CD14-positive monocyte (primary cell): ENCODE measurements at places on chromosomes 11 and 22.
A peak's percentile ranks its signal among the peaks of the same experiment; 100 is the strongest.

GRCh38 chr11:107561688-107562087, 3.8 kb downstream of the ALKBH8 start:
- no peak for DNase-seq

DNA sequence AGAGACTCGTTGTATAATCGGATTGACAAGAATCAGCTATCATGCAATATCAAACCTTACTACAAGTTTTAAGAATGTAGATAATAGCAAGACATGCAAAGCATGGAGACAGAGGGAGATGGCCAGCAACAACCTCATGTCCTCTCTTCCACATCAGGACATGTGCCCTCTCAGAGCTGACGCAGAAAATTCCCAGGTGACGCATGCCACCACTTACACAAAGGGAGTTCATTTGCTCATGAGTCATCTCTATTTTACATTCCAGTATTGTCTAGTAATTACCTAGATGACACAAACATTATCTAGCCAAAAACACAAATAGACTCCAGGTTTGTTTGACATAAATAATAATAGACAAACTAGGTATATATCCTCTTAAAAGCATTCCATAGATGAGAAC, 38.1 kb upstream of the OPCML start:
- no peak for DNase-seq

DNA sequence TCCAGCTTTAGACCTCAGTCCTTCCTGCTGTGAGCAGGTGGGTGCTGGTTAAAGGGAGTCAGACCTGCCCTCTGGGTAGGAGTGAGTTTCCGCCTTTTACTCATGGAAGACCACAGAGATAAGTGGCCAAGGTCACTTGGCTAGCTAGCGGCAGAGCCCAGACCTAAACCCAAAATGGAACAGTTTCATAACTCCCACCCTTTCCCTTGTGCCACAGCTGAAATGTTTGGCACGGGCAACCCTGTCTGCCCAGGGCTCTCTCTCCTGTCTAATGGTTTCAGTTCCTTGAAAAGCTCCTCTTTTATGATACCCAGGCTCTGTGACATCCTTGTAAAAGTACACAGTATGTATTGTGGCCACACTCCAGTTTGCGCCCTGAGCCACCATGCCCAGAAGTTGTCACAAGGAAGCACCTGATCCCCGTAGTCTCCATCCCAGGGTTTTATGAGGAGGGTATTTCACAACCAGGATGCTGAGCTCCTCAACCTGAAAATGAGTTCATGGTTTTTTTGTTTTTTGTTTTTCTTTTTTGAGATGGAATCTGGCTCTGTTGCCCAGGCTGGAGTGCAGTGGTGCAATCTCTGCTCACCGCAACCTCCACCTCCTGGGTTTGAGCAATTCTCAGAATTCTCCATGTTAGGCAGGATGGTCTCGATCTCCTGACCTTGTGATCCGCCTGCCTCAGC, 5.1 kb downstream of the MB start:
- peak; percentile 65 for DNase-seq

GRCh38 chr11:108224366-108224765, 1.5 kb downstream of the ATM start:
- DNase-seq = no peak

DNA sequence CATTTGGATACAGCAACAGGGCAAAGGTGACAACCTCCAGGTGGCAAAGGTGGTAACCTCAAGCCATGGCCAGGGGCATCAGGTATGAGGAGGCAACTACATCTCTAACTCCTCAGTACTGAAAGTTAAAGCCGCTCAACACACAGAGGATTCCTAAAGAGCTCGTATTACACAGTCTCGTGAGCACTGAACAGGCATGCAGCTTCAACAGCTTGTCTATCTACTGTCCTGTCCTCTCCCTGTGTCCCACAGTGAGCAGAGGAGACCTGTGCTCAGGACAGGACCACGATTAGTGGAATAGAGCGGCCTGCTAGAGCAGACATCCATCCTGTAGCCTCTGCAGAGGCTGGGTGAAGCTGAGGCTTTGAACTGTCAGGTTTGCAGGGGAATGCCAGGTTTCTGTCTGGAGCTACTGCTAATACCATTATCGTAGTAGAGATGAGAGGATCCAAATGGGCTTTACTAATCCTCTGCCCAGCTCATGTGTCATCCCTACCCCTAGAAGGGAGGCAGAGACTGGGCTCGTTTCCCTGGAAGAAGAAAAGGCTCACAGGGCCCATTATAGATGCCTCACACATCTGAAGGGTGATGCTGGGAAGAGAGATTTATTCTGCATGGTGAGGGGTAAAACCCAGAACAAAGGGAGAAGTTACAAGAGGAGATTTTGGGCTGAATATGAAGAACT, 415.2 kb downstream of the LARGE1 start:
- DNase-seq = no peak

DNA sequence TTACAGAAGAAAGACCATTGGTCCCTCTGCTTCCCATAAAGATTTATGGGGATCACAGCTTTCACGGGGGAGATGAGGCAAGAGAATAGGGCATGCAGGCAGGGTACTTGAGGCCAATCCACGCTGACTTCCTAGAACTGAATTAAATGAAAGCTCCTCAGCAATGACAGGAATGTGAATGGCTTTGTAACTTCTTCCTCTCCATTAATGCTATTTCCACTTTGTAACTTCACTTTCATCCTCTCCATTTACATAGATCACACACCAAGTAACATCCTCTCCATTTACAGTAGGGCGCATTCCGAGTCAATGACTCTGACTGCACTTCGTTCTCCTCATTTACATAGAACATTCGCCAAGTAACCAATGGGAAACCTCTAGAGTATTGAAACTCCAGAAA, 89.8 kb downstream of the PIWIL4 start:
- no peak for DNase-seq

DNA sequence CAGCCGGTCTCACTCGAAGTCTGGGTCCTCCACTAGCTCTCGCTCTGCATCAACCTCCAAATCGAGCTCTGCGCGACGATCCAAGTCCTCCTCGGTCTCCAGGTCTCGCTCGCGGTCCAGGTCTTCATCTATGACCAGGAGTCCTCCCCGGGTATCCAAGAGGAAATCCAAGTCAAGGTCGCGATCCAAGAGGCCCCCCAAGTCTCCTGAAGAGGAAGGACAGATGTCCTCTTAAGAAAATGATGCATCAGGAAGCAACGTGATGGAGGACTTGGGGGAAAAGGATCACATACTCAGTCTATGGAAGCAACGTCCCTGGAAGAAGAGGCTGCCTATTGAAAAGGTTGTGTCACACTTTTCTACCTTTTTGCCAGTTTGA, 1.1 kb downstream of the SRSF8 start:
- peak; percentile 13 for DNase-seq
